ENCODE measurements at places on chromosomes 7 and 10.

DNA sequence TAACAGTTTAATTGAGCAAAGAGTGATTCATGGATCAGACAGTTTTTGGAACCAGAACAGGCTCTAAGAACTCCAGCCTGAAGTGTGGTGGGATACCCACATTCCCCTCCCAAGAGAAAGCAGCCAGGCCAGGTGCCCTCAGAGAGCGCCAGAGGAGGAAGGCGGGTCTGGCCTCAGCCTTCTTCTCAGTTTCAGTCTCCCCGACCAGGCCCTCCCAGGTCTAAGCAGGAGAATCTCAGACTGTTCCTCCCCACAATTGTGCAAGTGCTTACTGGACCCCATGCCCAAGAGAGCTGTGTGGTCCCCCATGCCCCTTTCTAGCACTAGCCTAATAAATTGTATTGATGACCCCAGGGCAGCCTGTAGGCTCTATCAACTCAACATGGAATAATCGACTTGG, 25.6 kb downstream of the PPIF start:
- DNase-seq, result no peak

DNA sequence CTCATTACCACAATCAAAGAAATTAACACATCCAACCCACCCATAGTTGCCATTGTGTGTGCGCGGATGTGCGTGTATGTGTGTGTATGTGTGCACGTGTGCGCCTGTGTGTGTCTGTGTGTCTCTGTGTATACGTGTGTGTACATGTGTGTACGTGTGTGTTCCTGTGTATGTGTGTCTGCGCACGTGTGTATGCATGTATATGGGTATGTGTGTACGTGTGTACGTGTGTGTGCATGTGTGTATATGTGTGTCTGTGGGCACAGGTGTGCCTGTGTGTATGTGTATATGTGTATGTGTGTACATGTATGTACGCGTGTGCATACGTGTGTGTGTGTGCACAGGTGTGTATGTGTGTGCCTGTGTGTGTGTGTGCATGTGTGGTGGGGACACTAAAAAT, 48.9 kb downstream of the EGFR start:
- no peak for DNase-seq

DNA sequence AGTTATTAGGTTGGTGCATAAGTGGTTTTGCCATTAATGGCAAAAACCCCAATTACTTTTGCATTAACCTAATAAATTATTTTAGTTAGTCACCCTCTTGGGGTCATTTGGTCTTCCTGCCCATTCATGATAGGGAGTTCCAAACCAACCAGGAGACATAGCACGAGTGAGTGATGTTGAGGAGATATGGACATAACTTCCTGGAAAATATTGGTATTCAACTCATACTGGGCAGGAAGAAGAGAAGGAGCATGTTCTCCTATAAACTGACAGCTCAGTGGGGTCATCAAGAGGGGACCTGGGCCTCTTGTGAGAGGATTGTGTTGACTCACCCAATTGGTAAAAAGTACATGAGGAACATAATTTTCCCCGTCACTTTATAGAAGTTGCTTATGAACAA, 23.7 kb downstream of the SPAG6 start:
- DNase-seq, result no peak

- no peak for DNase-seq
Measured at GRCh38 chr10:124649214-124649613, 95.0 kb downstream of the FAM53B start.

DNA sequence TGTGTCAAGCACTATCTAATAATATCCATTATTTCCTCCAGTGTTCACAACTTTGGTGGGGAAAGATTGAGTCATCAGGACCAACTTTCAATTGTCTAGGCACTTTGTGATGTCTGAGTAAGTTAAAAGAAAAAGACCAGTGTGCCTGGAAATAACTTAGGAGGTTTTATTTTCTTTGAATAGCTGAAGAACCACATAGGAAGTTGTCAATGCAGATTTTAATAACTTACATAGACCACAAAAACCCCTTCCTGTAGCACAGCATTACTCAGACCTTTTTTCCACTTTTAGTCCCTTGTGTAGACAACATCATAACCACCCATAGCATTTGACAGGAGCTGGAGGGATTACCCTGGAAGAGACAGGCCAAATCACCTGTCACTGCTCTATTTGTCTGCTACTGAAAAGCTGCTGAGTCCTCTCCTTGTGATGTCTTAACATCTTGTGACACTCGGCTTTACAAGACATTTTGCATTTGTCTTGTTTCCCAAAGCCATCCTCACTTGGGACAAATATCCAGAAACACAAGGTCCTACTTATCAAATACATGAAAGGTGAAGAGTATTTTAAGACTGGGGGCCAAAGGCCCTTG, 241.5 kb upstream of the PTER start:
- no peak for DNase-seq

- no peak for DNase-seq
Measured at GRCh38 chr10:74190494-74190893, 39.5 kb downstream of the ADK start.
